Heart right ventricle (tissue), 16 donors: ENCODE measurements at places on chromosomes 7 and 10.

- no peak for DNase-seq
Measured at GRCh38 chr10:100153239-100153825, 32.5 kb downstream of the ERLIN1 start.

- no peak for DNase-seq
Measured at GRCh38 chr7:51090411-51090810, 226.2 kb downstream of the COBL start.

DNA sequence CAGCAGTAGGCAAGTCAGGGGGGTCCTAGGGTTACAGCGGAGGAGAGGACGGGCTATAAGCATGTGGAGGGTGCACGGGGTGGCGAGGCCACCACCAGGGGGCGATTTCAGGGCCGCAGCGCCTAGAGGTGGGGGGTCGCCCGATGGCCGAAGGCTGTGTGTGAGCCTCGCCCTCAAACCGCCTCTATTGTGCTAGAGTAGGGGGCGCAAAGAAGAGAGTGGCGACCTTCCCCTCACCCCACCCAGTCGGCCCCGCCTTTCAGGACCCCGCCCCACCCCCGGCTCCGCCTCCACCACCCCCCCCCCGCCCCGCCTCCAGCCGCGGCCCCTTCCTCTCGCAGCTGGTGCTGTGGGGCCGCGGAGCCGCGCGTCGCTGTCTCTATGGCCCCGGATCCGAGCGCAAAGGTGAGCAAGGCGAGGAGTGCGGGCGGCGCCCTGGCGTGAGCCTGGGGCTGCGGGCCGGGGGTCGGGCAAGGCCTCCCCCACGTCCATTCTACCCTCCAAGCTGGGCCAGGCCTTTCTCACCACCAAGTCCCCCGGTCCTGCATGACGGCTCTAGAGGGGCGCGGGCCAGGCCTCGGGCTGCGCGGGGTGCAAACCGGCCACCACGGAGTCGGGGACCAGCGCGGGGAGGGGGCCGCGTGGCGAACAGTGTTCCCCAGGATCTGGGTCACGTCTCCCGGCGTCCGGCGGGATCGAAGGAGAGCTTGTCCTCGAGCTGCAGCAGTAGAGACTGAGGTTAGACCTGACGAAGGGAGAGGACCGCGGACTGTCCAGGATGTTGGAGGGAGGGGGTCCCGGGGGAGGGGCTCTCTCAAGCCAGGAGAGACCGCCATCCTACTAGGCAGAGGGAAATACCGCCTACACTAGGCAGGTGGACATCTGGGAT, at the start of gene SEMA4G:
TSS of gene SEMA4G (plus strand) at position 318 of the 889 bp plus-strand sequence. CDS start 3,409 bp downstream, outside the sequence.
- DNase-seq: peak; percentile 62

DNA sequence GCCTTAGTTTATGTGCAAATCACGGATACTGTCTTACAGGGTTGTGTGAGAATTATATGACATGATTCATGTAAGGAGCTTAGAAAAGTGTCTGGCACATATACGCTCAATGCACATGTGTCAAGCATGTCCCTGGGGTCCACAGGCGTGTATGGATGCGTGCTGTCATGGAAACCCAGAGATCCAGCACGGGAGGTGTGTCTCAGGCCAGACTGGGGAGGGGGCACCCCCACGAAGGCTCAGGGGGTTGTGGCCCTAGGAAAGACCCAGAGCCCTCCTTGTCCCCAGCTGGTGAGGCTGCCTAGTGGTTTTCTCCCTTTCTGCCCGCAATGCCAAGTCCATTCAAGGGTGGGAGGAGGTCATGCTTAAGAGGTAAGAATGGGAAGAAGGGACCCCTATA, 9.1 kb downstream of the BTBD16 start:
- DNase-seq: no peak

- DNase-seq: no peak
Measured at GRCh38 chr10:32605787-32606186, 159.8 kb downstream of the CCDC7 start.

DNA sequence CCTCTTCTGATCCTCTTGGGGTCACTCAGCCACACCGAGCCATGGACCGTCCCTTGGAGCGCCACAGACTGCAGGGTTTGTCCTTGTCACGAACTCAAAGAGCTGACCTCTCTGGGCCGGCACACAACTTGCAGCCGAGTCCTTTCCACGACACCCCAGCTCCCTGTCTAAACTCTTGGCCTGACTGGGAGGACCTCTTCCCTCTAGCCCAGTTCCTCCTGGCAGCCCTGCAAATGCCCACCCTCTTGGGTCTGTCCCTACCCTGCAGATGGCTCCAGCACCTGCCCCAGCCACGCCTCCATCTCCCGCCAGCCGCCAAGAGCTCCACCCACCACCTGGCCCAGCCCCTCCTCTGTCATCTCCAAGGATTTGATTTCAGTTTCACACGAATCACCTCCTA, 339.2 kb downstream of the DNAJB6 start:
- DNase-seq: no peak

GRCh38 chr10:1631282-1631681, 106.0 kb downstream of the ADARB2 start:
- DNase-seq: no peak

- no peak for DNase-seq
Measured at GRCh38 chr7:106045586-106045985, 66.5 kb downstream of the SYPL1 start.

DNA sequence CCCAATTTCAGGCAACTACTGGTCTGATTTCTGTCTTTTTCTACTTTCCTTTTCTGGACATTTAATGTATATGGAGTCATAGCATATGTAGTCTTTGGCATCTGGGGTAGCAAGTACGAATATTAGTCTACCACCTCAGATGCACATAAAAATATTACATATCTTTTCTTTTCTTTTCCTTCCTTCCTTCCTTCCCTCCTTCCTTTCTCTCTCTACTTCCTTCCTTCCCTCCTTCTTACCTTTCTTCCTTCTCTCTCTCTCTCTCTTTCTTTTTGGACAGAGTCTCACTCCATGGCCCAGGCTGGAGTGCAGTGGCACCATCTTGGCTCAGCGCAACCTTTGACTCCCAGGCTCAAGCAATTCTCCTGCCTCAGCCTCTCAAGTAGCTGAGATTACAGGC, 4.0 kb upstream of the OPTN start:
- DNase-seq: no peak

GRCh38 chr10:104680467-104681401, 39.6 kb downstream of the SORCS3 start:
- DNase-seq: no peak

DNA sequence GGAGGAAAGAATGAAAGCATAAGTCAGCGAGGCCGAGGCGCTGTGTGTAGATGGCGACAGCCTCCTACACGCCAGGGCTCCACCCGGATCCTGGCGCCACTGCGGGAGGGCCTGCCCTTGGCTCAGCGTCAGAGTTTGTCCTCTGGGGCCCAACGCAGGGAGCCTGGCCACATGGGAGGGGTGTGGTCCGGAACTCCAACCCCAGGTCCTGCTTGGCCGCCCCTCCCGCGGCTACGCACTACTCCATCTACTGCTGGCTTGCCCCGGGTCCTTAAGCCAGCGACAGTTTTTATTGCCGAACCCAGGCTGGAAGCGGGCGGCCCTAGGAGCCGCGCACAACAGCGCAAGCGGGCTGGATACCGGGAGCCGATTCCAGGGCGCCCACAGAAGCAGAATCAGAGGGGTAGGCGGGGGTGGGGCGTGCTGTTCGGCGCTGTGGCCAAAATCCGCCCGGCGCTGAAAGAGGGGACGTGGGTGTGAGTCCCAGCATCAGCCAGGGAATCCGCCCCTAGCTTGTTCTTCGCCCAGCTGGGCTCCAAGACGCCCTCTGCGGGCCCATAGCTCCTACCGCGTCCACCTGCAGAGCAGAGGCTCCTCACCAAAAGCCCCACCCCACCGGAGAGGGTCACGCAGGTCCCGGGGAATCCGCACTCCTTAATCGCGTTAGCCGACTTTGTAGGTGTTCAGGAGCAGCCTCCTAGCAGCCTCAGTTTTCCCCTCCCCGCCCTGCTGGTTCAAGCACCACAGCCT, 4.5 kb downstream of the KAZALD1 start:
- peak; percentile 88 for DNase-seq

DNA sequence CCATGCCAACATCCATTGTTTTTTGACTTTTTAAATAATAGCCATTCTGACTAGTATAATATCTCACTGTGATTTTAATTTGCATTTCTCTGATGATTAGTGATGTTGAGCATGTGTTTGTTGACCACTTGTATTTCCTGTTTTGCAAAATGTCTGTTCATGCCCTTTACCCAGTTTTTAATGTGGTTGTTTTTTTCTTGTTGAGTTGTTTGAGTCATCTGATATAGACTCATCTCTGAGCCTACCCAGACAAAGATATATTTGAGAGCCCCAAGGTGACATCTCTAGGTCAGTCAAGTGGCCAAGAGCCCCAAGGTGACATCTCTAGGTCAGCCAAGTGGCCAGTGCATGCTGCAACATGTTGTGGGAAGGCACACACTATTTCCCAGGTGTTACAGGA, 224.7 kb downstream of the HECW1 start:
- no peak for DNase-seq

GRCh38 chr7:16106300-16106699, 315.0 kb downstream of the CRPPA start:
- no peak for DNase-seq

DNA sequence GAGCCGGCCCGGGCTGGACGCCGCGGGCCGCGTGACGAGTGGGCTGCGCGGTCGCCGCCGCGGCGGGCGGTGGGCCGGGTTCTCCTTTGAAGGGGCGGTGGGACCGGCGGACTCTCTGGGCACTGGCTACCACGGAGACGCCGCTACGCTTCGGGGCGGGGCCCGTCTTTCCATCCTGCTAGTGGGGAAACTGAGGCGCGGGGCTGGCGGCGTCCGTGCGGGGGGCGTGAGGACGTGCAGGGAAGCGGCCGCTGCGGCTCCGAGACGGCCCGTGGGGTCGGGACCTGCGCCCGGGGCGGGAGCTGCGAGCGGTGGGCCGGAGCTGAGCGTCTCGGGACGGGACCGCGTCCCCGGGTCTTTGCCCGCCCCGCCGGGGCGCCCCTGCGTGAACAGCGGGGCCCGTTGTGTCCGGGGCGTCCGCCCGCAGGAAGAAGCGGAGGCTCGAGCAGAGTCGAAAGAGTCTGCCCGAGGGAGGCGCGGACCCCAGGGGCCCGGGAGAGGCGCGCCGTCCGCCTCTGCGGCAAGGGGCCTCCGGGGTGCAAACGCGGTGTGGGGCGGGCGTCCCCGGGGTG, 548 bp upstream of the BNIP3 start:
- no peak for DNase-seq

DNA sequence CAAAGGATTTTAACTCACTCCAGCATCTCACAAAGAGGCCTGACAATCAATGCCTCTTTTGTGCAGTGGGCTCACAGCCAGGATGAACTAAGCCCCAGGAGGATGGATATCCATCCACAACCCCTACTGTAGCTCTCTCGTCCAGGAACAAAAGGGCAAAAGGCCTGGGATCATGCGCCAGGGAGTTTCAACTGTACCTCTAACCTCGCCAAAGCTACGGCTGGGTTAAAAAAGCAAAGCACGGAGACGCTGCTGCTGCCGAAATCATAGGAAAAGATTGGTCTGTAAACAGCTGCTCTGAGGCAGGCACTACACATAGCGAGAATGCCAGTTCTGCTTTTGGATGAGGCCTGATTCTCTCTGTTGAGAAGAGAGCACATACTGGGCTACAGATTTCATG, 32.1 kb downstream of the VSTM4 start:
- DNase-seq: peak; percentile 52

- no peak for DNase-seq
Measured at GRCh38 chr10:95305606-95306317, 15.0 kb upstream of the PDLIM1 start.

DNA sequence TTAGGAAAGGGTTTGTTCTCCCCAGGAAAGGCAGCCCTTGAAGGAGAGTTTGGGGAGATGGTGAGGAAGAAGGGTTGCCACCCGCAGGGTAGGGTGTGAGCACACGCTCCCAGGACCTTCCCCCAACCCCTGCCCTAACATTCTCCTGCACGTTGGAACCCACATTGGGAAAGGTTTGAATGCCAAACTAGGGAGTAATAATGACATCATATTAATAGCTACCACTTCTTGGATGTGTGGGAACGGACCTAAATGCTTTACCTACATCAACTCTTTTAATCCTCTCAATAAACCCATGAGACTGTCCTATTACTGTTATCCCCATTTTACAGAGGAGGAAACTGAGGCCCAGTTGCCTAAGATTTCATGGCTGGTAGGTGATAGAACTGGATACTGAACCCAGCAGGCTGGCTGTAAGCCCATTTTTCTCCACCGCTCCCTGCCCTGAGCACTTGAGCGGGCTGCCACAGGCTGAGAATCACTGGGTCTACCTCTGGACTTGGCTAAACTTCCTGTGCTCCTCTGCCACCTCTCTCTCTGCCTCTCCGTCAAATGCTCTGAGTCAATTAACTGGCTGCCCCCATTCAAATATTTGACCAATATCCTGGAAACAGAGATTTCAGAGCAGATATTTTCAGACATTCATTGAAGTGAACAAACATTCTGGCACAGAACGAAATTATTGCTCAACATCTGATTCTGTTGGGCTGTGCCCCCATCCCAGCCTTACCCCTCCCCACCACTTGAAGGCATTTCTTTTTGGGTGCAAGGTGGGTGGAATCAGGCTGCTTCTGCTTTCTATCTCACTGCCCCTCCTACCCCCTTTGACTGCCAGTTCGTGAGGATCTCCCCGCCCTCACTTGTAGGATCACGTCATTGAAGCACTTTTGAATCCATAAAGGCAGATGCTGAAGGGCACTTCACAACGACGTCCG, 129.7 kb downstream of the C10orf105 start:
- DNase-seq: no peak

GRCh38 chr10:52436664-52437063, 122.6 kb downstream of the DKK1 start:
- no peak for DNase-seq

DNA sequence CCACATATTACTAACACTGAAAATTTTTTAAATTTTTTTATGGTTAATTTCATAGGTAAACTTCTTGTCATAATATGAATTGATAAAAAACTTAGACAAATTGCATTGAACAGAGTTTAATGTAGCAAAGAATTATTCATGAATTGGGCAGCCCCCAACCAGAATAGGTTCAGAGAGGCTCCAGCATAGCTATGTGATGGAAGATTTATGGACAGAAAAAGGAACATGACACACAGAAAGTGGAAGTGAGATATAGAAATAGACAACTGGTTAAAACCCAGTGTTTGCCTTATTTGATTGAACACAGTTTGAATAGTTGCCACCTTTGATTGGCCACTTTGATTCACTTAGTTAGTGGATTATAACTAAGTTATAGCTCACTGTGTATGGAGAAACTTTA, 87.2 kb downstream of the AHR start:
- no peak for DNase-seq

- no peak for DNase-seq
Measured at GRCh38 chr7:141276031-141276430, 202.2 kb downstream of the TMEM178B start.

DNA sequence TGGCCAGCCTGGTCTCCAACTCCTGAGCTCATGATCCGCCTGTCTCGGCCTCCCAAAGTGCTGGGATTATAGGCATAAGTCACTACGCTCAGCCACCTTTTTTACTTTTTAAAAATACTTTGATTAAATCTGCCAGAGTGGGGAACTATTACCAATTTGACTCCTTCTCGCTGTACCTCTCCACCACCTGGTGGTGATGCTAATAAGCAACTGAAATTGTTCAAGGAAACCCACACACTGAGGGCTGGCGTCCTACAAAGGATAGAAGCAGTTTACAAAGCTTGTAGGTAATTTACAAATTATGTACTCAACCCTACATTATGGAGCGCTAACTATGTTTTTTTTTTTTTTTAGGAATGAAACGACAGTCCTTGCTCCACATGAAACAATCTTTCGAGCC, 111.1 kb downstream of the CPED1 start:
- DNase-seq: no peak
